ENCODE measurements at places on chromosomes 2 and 18. TPM values are rescaled to one million over a fixed set of nuclear protein-coding genes. Genes with fewer than 3 reads are reported as not detected.

The AGXT gene
- not detected for total RNA-seq

- DNase-seq, result no peak
- H3K4me1 ChIP-seq, result no peaks in the 10 kb centered on the region
- H3K4me3 ChIP-seq, result no peak overlapping the region
- no peak overlapping the region for H3K27ac ChIP-seq
- H3K27me3 ChIP-seq, result no peaks in the 10 kb centered on the region
Observed at GRCh38 chr2:205033431-205033830, 488.2 kb downstream of the PARD3B start.

The PDE11A gene
- 0.92 TPM for total RNA-seq

The CCDC148 gene
- total RNA-seq, result 3.5 TPM

DNA sequence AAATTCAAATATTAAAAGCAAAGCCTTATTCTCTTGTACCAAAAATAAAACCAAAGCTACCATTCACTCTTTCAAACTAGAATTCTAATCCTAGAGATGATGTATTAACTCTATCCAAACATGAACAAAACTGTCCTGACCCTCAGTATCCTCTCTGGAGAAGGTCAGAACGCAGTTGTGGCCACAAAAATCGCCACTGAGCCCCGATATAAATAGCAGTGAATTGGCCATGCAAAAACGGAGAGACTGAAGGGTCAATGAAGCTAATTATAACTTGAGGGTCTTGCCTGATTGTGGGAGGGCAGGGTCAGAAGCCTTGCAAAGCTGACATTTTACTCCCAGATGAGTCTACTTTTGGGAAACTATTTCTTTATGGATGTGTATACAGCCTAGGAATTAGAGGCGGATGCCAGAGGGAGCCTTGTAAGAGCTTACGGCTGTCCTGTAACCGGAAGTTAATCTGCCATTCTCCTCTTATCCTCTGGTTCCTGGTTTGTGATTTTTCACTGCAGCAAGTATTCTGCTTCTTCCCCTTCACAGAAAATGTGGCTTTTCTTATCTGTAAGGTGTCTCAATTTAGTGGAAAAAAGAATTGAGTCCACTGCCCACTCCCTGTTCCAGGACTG lies 28.1 kb downstream of the CAVIN2 start:
- no peaks in the 10 kb centered on the region for H3K4me1 ChIP-seq
- H3K27me3 ChIP-seq, result no peaks in the 10 kb centered on the region
- no peaks in the 10 kb centered on the region for H3K36me3 ChIP-seq
- no peak overlapping the region for H3K4me3 ChIP-seq
- DNase-seq, result no peak

DNA sequence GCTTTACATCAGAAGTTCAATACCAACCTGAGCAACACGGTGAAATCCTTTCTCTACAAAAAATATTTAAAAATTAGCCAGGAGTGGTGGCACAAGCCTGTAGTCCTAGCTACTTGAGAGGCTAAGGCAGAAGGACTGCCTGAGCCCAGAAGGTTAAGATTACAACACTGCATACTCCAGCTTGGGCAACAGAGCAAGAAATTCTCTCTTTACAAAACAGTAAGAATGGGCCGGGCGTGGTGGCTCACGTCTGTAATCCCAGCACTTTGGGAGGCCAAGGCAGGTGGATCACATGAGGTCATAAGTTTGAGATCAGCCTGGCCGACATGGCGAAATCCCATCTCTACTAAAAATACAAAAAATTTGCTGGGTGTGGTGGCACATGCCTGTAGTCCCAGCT lies 113.2 kb downstream of the USP34 start:
- H3K4me3 ChIP-seq, result no peak overlapping the region
- no peak for DNase-seq
- H3K27me3 ChIP-seq, result no peaks in the 10 kb centered on the region

The ASB18 gene
- not detected for total RNA-seq

- DNase-seq, result peak; percentile 9
- no peaks in the 10 kb centered on the region for H3K27me3 ChIP-seq
- no peak overlapping the region for H3K4me3 ChIP-seq
- H3K4me1 ChIP-seq, result no peaks in the 10 kb centered on the region
- no peaks in the 10 kb centered on the region for H3K36me3 ChIP-seq
Observed at GRCh38 chr2:128597121-128597762, 278.6 kb upstream of the HS6ST1 start.

DNA sequence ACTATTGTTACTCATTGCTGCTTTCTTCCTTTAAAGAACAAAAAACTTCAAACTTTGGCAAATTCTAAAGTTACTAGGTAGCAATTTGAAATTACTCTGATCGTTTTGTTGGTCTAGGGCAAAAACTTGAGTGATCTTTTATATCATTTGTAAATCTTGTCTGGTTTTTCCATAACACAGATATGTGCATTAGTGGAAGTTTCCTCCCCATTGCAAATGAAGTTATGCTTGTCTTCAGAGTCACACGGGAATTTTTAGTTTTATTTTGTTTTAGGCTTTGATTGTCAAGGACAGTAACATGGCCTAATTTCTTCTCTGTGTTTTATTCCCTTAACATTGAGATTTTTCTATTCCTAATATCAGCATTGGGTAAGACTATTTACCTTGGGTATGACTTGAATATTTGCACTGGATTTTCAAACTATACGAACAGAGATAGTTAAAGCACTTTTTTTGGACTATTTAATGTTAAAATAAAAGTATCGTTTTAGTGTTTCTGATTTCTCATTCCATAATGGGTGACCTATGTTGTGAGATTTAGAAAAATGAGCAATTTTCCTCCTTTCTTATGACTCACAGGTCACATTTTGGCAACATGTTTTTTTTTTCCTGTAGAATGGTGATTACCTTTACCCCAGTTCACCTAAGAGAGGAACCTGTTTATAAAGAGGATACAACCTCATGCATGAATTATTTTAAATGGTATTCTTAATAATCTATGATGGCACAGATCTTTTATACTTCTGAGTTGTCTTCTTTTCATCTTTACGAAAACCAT lies 65.0 kb downstream of the BABAM2 start:
- H3K27me3 ChIP-seq, result no peaks in the 10 kb centered on the region
- peaks cover 3% of the 10 kb centered on the region for H3K4me1 ChIP-seq
- peak overlapping the region; percentile 52 for H3K27ac ChIP-seq
- H3K4me3 ChIP-seq, result no peak overlapping the region
- no peaks in the 10 kb centered on the region for H3K36me3 ChIP-seq

The XDH gene
- total RNA-seq, result not detected

GRCh38 chr18:24754583-24755253 lies 294.3 kb downstream of the HRH4 start:
- H3K36me3 ChIP-seq, result no peaks in the 10 kb centered on the region
- H3K27ac ChIP-seq, result no peak overlapping the region
- H3K4me1 ChIP-seq, result no peaks in the 10 kb centered on the region
- no peak for DNase-seq

The FBLN7 gene
- 0.36 TPM for total RNA-seq

GRCh38 chr18:21636769-21637168 lies 24.7 kb downstream of the SNRPD1 start:
- no peaks in the 10 kb centered on the region for H3K36me3 ChIP-seq
- DNase-seq, result no peak
- H3K27me3 ChIP-seq, result no peaks in the 10 kb centered on the region
- no peak overlapping the region for H3K27ac ChIP-seq
- H3K4me1 ChIP-seq, result no peaks in the 10 kb centered on the region

The ALPI gene
- total RNA-seq, result 0.72 TPM

GRCh38 chr2:79792090-79792489 lies 279.2 kb downstream of the CTNNA2 start:
- no peaks in the 10 kb centered on the region for H3K4me1 ChIP-seq
- H3K27me3 ChIP-seq, result no peaks in the 10 kb centered on the region
- no peak overlapping the region for H3K27ac ChIP-seq
- no peak overlapping the region for H3K4me3 ChIP-seq
- H3K36me3 ChIP-seq, result no peaks in the 10 kb centered on the region

DNA sequence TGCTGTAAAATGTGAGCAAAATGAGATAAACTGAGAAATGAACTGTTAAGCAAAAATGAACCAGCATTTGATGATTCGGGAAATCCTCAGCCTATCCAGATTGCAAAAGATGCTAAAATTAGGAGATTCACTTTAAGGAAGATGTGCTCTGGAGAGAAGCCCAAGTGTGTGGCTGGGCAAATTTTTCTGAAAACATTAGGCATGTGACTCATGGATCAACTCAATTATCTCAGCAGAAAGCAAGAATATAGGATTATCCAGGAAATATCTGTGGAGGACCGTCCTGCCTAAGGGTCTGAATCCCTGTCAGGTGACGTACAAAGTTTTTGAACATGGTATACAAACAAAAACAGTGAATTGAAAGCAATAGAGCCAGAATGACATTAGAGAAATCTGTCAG lies 1268.3 kb upstream of the TMEFF2 start:
- no peaks in the 10 kb centered on the region for H3K4me1 ChIP-seq
- no peaks in the 10 kb centered on the region for H3K36me3 ChIP-seq
- no peak for DNase-seq

The MTHFD2 gene
- total RNA-seq, result 22.3 TPM

The MAB21L4 gene
- not detected for total RNA-seq

DNA sequence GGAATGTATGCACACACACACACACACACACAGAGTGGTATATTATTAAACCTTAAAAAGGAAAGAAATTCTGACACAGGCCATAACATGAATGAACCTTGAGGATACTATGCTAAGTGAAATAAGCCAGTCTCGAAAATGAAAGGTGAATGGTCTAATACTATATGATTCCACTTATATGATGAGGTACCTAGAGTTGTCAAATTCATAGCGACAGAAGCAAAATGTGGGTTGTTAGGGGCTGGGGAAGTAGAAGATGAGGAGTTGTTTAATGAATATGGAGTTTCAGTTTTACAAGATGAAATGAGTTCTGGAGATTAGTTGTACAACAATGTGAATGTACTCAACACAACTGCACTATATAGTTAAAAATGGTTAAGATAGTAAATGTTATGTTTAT lies 118.1 kb downstream of the ABCA12 start:
- H3K27me3 ChIP-seq, result no peaks in the 10 kb centered on the region
- no peak for DNase-seq
- H3K4me3 ChIP-seq, result no peak overlapping the region
- no peaks in the 10 kb centered on the region for H3K36me3 ChIP-seq
- H3K27ac ChIP-seq, result no peak overlapping the region

- no peak for DNase-seq
- no peak overlapping the region for H3K27ac ChIP-seq
- H3K4me3 ChIP-seq, result no peak overlapping the region
- H3K36me3 ChIP-seq, result no peaks in the 10 kb centered on the region
- no peaks in the 10 kb centered on the region for H3K27me3 ChIP-seq
Observed at GRCh38 chr2:109067631-109068125, 61.3 kb upstream of the SH3RF3 start.

DNA sequence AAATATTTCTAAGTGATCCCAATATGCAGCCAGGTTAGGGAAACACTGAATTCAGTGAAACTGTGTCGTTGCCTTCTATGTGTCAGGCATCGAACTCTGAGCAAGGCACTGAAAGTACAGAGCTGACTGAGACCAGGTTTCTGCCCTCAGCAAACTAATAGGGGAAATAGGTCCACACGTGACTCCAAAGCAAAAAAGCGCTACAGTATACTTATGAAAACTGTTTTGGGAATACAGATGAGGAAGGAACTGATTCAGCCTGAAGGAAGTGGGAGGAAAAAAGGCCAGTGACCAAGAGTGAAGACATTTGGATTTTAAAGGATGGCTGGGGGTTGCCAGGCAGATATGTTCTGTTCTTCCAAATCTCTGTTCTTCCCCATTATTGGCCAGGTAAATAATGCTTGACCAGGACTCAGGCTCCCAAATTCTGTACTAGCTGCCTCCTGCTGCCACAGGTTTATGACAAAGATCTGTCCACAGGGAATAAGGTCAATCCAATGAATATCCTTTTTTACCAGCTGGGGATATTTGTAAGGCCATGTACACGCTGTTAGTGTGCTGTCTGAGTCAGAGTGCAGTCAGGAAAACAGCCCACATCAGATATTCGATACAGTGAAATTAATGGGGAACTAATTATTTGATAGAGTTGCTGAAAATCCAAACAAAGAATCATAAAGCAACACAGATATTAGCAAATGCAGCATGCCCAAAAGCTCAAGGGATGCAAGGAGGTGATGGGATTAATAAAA lies 24.5 kb upstream of the INPP4A start:
- no peaks in the 10 kb centered on the region for H3K36me3 ChIP-seq
- H3K4me3 ChIP-seq, result no peak overlapping the region
- no peak overlapping the region for H3K27ac ChIP-seq
- H3K4me1 ChIP-seq, result no peaks in the 10 kb centered on the region
- DNase-seq, result no peak

- no peaks in the 10 kb centered on the region for H3K4me1 ChIP-seq
- no peak for DNase-seq
- H3K4me3 ChIP-seq, result no peak overlapping the region
- H3K36me3 ChIP-seq, result no peaks in the 10 kb centered on the region
- H3K27me3 ChIP-seq, result no peaks in the 10 kb centered on the region
- no peak overlapping the region for H3K27ac ChIP-seq
Observed at GRCh38 chr2:108454440-108454839, 5.4 kb downstream of the GCC2 start.

DNA sequence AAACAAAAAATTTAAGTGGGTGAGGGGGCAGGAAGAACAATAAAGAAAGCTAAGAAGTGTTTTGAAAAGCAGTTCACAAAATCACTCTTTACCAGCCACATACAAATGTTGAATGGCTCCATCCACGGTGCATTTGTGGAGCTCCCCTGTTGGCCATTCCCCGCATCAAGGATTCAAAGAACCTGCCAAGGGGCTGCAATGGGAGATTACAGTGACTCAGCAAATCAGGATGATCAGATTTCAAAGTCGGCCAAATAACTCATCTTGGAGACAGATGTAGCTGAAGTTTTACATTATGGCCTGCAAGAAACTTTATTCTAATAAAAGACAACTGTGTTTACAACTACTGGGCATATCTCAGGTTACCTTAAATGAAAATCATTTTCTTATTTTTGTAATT lies 26.9 kb downstream of the COL4A3 start:
- peaks cover 15% of the 10 kb centered on the region for H3K4me1 ChIP-seq
- no peaks in the 10 kb centered on the region for H3K36me3 ChIP-seq
- no peaks in the 10 kb centered on the region for H3K27me3 ChIP-seq
- DNase-seq, result no peak

The GKN2 gene
- total RNA-seq, result not detected

DNA sequence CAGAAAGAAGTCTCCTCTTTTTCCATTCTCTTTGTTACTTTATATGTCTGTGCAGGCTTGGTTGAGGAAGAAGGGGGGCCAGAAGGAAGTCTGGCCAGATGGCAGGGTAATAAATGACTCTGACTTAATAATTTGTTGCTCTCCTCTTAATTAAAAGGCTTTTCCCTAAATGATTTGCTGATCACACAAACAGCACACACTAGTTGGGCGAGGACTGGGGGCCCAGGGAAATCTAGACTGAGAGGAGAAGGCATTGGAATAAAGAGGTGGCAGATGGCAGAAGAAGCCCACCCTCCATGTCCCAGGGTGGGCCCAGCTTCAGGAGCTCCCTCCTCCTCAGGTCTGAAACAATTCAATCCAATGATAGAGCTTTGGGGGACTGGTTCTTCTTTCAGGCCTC lies 12.7 kb upstream of the SMARCAL1 start:
- no peaks in the 10 kb centered on the region for H3K4me1 ChIP-seq
- H3K27ac ChIP-seq, result no peak overlapping the region
- H3K36me3 ChIP-seq, result no peaks in the 10 kb centered on the region
- no peak for DNase-seq
- no peak overlapping the region for H3K4me3 ChIP-seq

GRCh38 chr18:13545955-13546354 lies 180.4 kb downstream of the FAM210A start:
- H3K27me3 ChIP-seq, result no peaks in the 10 kb centered on the region
- DNase-seq, result no peak
- no peak overlapping the region for H3K27ac ChIP-seq
